CD4-positive, alpha-beta T cell treated with Interleukin-17A for 1 hour (primary cell): ENCODE measurements at places on chromosomes 7 and 10.

GRCh38 chr10:117501460-117502035 lies 41.0 kb upstream of the EMX2 start:
- DNase-seq, result no peak

- DNase-seq, result peak; percentile 56
These were observed 2.6 kb downstream of the STK31 start for GRCh38 chr7:23712368-23713284.

GRCh38 chr7:5439572-5440496 lies 16.2 kb upstream of the TNRC18 start:
- no peak for DNase-seq

GRCh38 chr7:51075681-51076580 lies 240.7 kb downstream of the COBL start:
- DNase-seq, result no peak

DNA sequence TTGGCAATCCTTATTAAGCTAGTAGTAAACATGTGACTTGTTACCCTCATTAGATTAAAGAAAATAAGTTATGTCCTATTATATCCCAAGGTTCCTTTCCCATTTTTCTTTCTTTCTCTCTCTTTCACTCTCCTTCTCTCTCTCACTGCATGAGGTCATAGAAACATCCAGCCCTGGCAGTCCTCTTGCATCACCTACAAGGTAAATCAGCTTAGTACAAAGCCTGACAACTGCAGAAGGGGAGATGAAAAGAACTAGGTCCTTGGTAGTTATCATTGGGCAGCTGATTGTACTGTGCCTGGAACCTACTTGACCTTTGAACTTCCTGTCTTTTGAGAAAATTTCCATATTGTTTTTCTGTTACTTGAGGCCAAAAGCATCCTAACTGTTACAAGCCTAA lies 307.9 kb upstream of the SP8 start:
- DNase-seq, result no peak

DNA sequence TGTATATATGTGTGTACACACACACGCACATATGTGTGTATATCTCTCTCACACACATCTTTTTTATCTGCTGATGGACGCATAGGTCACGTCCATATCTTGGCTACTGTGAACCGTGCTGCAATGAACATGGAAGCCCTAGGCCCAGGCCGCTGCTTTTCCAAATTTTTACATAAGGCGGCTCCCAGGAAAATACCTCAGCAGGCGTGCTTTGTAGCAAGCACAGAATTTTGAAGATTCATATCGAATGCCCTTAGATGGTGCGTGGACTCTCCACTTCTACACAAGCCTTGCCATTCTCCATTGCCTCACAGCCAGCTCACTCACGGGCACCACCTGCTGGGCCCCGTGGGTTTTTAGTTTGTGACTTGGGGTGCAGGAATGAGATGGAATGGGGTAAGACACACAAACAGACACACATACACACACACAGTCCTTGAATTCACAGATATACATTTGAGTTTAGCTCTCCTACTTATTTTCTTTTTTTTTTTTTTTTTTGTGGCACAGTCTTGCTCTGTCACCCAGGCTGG lies 57.9 kb upstream of the RNF32 start:
- no peak for DNase-seq

DNA sequence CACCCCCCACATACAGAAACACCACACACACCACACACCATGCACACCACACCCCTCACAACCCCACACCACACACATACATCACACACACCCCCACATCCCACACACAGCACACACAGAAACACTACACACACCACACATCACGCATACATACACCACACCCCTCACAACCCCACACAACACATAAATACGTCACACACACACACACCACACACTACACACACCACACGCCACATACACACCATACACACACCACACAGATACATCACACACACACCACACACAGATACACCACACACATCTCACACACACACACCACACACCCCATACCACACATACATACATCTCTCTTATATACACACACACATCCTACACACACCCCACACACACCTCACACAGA lies 126.2 kb downstream of the ANLN start:
- no peak for DNase-seq

DNA sequence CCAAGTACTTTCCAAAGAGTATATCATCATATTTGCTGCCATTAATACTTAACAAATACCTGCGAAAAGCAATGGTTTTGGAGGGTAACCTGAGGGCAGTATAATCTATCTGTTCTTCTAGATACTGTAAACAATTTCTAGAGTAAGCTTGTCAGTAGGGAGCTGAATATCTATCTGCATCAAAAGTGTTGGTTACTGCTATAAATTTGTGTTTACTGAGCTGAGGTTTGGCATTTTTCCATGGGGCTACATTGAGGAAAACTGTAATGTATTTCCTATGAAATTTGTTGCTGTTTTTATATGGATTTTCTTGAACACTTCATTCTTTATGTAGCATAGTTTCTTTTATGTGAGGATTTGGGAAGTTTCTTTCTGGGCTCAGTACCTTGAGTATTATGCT lies 913.4 kb downstream of the CNTNAP2 start:
- no peak for DNase-seq

DNA sequence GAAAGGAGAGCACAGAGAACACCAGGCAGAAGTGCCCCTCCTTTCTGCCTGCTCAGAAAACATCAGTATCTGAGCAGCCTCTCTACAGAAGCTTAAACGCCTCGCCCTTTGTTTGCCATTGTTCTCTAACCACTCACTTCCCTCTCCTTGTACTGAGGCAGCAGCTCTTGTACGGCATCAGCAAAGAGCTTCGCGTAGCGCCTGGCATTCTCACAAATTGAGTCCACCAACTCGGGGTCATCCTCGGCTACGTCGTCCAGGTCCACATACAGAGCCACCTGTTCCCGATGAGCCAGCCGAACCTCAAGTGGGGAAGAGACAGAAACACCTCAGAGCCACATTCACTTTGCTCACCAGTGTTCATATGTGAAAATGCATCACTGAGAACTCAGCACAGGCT lies 1.7 kb downstream of the MCM7 start:
- no peak for DNase-seq

GRCh38 chr7:44519546-44519945 lies 21.6 kb downstream of the NPC1L1 start:
- no peak for DNase-seq

DNA sequence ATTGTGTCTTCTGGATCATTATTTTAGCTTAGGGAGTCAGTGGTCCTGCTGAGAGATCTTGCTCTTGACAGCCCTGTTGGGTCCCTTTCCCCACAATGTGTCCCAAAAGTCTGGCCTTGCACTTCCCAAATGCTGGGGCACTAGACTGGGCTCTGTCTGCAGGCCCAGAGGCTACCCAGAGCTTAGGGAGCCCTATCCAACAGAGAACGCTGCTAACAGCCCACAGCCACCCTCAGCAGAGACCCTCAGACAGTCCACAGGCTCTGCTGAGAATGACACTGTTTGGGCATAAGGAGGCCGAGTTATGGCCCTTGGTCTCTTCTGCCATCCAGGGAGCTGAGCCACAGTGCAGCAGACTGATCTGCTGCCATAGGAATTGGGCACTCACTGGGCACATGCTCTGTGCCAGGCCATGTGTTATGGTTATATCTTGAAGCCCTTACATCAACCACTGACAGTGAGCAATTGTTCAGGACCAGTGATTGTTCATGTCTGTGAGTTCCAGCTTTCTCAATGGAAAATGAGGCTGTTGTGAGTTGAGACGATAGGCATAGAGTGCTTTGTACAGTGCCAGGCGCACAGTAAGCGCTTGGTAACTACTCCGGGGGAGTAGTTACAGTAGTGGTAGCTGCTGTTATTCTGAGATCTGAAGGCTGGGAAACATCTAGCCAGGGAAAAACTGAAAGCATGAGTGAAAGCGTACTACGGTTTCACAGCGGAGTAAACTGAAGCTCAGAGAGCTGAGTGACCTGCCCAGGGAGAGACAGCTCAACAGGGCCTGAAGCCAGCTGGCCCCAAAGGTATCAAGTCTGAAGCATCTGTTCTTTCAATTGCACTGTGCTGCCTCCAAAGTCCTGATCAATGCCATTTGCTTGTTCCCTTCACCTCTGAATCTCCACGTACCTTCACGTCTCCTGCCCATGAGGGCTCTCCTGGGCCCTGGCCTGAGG lies 77.6 kb upstream of the PRLHR start:
- no peak for DNase-seq

- DNase-seq, result no peak
These were observed 13.5 kb downstream of the PTCD1 start for GRCh38 chr7:99424932-99425730.

- DNase-seq, result peak; percentile 49
These were observed 866 bp downstream of the CNOT4 start for GRCh38 chr7:135508883-135509588.
